ENCODE measurements at places on chromosomes 2 and 18. TPM values are rescaled to one million over a fixed set of nuclear protein-coding genes. Genes with fewer than 3 reads are reported as not detected.

PREB gene
- 47.0 TPM for total RNA-seq

YES1 gene
- total RNA-seq = 227 TPM

ADCYAP1 gene
- 0.10 TPM for total RNA-seq

STON1 gene
- 2.9 TPM for total RNA-seq

EHBP1 gene
- total RNA-seq = 17.4 TPM

PTPRM gene
- total RNA-seq = 36.9 TPM

FOXI3 gene
- total RNA-seq = not detected

COLEC12 gene
- total RNA-seq = 1.7 TPM
